ENCODE measurements at places on chromosomes 12 and 14.

- DNase-seq: peak; percentile 20
These were observed 947 bp upstream of the LRRC9 start for GRCh38 chr14:59918824-59919569.

- no peak for DNase-seq
These were observed 17.2 kb upstream of the CISTR start for GRCh38 chr12:53768976-53769375.

GRCh38 chr12:124386661-124387527, 92.0 kb downstream of the RFLNA start:
- peak; percentile 34 for DNase-seq

DNA sequence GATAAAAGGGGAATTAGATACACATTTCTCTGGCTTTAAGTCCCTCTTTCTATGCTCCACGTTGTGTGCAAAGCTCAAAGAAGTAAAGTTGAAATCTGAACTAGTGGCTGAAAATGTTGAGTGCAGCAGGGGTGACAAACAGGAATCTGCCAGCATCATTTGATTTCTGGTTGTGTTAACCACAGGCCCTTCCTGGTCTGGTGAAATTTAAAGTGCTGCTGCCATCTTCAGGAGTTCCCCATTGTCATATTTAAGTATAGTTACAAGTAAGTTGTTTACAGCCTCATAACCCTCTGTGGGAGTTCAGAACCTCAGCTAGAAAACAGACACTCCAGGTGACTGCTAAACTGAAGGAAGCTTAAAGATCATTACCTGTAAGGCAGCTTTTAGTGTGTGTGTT, 90.9 kb upstream of the CCDC196 start:
- DNase-seq: no peak

DNA sequence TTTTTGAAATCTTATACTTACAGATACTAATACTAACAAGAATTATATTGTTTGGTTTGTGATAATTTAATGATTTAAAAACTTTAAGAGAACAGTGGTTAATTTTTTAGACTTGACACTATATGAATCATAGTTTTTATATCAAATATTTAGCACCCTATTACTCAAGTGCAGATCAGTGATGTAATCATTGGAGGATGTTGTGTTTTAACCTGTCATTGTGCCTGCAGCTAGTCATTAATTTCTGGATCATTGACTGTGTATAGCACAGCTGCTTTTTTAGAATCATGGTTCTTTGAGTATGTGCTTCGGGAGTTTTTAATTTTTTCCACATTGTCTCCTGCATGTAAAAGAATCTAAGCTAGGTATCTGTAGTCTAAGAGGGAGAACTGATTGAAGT, 17.3 kb downstream of the ARID4A start:
- no peak for DNase-seq

- DNase-seq: no peak
These were observed 8.5 kb upstream of the ACTN1 start for GRCh38 chr14:68987653-68988036.

- DNase-seq: no peak
These were observed 32.3 kb downstream of the NINJ2 start for GRCh38 chr12:630656-631632.

DNA sequence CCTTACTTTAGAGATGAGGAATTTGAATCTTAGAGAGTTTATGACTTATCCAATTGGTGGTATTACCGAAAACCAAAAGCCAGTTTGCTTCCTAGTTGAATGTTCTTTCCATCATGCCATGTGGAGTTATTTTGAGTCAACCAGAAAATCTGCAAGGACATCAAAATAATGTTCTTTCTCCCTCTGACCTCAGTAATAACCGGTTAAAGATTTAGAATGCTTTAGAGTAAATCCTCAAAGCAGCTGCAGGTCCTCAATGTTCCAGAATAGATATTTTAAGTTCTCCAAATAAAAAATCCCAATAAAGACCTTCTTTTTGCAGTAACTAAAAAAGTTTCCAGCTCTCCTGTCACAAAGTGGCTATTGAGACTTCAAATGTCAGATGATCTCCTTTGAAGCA, 396.6 kb downstream of the ADAMTS20 start:
- DNase-seq: no peak

DNA sequence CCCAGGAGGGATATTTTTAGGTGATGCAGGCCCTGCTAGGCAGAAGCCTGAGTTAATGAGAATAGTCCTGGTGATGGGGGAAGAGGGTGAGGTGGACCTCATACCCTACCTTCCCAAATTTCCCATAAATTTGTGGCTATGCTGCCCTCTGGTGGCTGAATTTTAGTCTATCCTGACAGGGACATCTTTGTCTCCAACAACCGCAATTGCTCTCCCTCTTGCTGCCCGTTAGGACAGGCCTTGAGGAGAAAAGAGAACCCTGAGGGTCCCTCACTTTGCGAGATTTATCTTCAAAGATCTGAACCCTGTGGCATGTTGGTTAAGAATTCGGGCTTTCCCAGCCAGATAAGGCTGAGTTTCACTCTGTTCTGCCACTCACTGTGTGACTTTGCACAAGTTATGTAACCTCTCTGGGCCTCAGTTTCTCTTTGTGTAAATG, 9.8 kb upstream of the ZNF385A start:
- peak; percentile 57 for DNase-seq

- no peak for DNase-seq
These were observed 145.9 kb downstream of the NRXN3 start for GRCh38 chr14:78316052-78316451.
